ENCODE measurements at places on chromosomes 3 and 15.

DNA sequence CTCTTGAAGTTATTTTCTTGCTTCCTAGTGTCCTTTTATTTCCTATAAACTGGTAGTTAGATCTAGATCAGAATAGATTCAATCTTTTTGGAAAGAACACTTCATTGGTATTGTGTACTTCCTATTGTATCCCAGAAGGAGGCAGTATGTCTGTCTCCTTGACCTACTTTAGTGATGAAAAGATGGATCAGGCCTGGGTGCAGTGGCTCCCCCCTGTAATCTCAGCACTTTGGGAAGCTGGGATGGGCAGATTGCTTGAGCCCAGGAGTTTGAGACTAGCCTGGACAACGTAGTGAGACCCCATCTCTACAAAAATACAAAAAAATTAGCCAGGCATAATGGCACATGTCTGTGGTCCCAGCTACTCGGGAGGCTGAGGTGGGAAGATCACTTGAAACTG, 12.0 kb downstream of the BSN start:
- no peak for DNase-seq

DNA sequence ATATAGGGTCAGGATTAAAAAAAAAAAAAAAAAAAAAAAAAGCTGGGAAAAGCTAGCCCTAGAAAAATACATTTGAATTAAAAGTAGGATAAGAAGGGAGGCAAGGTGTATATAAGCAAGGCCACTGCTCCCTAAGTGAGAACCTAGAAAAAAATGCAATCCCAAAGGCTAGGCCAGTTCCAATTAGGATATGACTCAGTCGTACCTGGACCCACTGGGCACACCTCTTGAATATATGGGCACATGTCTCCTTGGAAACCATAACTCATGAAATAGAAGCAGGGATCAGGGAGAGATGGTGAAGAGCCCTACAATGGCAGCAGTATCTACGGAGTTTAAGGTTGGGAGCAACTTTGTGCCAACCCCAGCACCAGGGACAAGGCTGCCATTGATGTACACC, 314.1 kb upstream of the IL12A start:
- no peak for DNase-seq

DNA sequence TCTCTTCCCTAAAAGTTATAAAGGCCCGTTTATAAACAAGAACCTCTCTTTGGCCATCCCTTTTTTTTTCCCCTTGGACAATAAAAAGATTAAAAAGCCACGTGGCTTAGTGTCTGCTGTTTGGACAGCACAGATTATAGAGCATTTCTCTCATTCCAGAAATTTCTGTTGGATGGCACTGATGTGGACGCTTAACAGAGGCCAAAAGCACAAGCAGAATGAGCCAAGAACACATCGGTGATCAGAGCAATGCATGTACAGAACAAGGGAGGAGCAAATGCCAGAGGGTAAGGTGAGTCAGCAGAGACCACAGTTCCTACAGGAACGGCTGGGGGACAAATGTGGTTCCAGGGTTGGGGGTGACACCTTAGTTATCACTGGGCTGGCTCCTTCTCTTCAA, 30.3 kb upstream of the CTNNB1 start:
- DNase-seq, result no peak

DNA sequence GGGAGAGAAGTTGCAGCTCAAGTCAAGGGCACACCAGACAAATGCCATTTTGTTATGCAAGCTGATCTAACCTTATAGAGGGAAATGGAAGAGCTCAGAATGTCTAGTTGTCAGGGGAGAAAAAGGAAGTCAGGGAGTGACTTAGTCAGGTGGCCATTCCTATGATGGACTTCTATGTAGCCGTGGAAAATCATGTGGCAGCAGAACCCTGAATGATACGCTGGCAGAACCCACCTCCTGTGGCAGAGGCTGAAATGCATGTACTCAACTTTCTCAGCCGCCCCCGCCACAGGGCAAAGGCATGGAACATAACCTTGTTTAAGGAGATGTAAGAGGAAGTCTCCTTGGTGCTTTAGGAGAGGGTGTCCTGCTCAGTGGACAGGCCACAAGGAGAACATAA, 37.7 kb upstream of the PARL start:
- DNase-seq, result no peak

- no peak for DNase-seq
These were observed 57.5 kb upstream of the ACAN start for GRCh38 chr15:88745696-88746095.

DNA sequence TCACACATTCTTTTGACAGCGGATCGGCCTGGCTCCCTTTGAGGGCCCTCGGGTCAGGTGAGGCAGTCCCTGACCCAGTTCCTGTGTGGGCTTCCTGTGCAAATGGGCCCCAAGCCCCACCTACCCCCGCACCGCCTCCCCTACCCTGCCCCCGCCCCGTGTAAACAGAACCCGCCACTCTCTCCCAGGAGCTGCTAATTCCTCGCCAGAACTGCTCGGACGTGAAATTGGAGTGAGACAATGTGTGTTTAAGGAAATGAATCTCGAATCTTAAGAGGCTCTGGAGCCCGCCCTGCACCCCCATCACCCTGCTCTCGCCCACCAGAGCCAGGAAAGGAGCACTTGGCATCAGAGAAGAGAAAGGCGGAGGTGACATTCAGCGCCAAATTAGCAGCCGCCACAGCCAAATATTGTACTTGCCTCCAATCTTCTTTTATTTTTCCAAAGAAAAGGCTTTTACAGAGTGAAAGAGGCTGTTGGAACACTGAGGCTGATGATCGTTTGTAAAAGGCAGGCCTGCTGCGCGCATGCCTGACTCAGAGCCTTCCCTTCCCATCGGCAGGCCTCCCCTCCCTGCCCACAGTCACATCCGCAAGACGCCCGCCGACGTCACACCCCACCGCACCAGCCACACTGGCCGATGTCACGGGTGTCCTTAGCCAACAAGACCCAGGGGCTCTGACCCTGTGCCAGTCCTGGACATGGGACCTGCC, 53.1 kb downstream of the CACNA2D2 start:
- DNase-seq, result no peak
